ENCODE measurements at places on chromosomes 6 and 20.

DNA sequence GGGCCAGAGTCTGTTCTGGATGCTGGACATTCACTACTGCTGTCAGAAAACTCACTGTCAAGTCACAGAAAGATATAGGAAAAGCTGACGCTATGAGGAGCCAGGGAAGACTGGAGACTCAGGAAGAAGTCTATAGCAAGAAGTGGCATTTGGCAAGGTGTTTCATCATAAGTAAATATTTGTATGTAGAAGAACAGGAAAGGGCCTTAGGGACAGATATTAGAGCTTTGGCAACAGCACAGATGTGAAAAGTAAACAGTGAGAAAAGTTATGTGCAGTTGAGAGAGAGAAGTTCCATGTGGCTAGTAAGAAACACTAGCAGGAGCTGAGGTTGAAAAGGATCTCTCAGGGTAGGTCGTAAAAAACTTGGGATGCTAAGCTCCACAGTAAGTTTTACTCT, 868.9 kb downstream of the PHF3 start:
- DNase-seq = no peak

GRCh38 chr6:161434921-161435747, 161.3 kb upstream of the AGPAT4 start:
- no peak for DNase-seq

GRCh38 chr6:142802124-142802523, 142.9 kb downstream of the HIVEP2 start:
- DNase-seq = no peak

GRCh38 chr20:8209061-8209460, 77.0 kb downstream of the PLCB1 start:
- DNase-seq = no peak

GRCh38 chr20:60035486-60035885, 77.3 kb downstream of the CDH26 start:
- no peak for DNase-seq

- no peak for DNase-seq
Observed at GRCh38 chr6:41584205-41584604, 38.0 kb downstream of the FOXP4 start.

GRCh38 chr6:156808287-156808686, 31.1 kb downstream of the ARID1B start:
- DNase-seq = no peak

DNA sequence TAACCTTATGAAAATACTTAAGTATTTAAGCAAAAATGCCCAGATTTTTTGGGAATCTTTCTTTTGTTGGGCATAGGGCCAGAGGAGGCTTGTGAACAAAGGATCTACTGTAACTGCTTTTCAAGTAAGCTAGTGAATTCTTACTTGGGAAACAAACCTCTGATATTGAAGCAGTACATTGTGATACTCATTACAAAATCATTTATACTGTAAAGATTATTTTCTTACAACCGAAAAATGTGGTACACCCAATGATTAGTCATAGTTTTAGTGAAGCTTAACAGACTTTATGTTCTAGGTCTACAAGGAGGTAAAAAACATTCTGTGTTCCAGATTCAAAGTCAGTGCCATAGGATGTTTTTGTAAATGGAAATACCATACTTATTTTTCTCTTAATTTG, 272.9 kb upstream of the KCNQ5 start:
- no peak for DNase-seq

DNA sequence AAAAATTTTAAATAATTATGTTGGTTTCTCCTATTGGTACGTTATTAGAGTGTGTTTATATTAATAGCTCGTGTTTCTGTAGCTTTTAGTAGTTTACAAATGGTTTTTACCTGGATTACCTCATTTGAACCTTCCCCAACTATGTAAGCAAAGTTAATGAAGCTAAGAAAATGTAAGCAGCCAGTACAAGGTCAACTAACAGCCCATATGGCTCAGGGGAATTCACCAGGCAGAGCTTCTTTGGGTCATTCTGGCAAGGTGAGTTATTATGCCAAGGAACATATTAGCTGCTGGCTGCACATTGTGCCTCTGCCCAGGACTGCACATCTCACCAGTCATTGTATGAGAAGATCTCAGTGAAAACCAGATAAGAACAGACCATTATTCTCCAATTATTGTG, 27.0 kb upstream of the MARCKS start:
- DNase-seq = no peak
